ENCODE measurements at places on chromosomes 5 and 9. TPM values are rescaled to one million over a fixed set of nuclear protein-coding genes. Genes with fewer than 3 reads are reported as not detected.

- no peak for DNase-seq
These were observed 9.6 kb upstream of the TOR4A start for GRCh38 chr9:137267933-137268355.

TMOD1 gene
- polyA plus RNA-seq, result 160 TPM

GRCh38 chr5:148949841-148950470, 112.9 kb downstream of the SH3TC2 start:
- no peak for DNase-seq

GRCh38 chr9:35736201-35736633, 3.8 kb downstream of the CREB3 start:
- no peak for DNase-seq

PIK3R1 gene
- polyA plus RNA-seq, result 74.8 TPM

HEXB gene
- polyA plus RNA-seq, result 42.8 TPM

- no peak for DNase-seq
These were observed 441.9 kb downstream of the ARHGEF28 start for GRCh38 chr5:74067748-74068541.

SLC36A2 gene
- not detected for polyA plus RNA-seq

GRCh38 chr9:137303151-137303892, 1.3 kb upstream of the NRARP start:
- no peak for DNase-seq

DNA sequence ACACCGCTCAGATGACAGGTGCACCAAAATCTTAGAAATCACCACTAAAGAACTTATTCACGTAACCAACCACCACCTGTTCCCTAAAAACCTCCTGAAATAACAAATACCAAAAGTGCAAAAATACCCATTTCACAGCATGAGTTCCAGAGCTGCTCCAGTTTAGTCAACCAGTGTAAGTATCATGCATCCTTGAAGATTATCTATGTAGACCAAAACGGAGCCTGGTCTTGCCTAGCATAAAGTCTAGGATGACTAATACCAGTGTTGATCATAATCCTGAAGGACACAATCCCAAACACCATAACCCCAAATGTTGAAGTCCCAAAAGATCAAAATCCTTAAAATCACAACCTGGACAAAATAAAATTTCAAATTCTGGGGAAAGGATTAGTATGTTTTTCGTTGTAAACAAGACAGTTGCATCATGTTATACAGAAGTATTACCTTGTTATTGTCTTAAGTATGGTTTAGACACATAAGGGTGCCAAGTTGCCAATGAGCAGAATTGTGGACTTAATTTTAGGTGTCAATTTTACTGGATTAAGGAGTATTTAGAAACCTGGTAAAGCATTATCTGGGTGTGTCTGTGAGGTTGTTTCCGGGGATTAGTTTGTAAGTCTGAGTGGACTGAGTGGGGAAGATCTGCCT, 18.1 kb downstream of the VCP start:
- DNase-seq, result no peak

TMEM171 gene
- polyA plus RNA-seq, result 0.59 TPM

SLCO6A1 gene
- not detected for polyA plus RNA-seq

PCDHB8 gene
- 1.4 TPM for polyA plus RNA-seq

DNA sequence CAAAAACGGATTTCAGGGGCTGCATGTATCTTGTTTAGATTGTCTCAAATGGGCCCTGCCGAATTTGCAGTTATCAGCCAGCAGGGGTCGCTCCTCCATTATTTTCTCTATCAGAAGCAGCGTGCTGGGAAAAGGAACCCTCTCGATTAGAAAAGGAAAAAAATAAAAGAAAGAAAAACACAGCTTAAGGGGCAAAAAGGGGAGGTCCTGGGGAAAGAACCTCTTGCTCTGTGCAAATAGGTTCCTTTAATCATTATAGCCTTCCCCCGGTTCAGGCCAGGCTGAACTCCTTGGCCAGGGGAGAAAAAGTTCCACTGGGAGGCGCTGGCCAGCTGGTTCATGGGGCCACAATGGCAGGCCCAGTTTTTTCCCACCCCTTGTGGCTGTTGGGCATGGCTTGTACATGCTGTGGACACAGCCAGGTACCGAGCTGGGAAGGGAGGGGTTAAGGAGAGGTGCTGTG, 25.0 kb upstream of the CAPSL start:
- DNase-seq, result no peak

DNA sequence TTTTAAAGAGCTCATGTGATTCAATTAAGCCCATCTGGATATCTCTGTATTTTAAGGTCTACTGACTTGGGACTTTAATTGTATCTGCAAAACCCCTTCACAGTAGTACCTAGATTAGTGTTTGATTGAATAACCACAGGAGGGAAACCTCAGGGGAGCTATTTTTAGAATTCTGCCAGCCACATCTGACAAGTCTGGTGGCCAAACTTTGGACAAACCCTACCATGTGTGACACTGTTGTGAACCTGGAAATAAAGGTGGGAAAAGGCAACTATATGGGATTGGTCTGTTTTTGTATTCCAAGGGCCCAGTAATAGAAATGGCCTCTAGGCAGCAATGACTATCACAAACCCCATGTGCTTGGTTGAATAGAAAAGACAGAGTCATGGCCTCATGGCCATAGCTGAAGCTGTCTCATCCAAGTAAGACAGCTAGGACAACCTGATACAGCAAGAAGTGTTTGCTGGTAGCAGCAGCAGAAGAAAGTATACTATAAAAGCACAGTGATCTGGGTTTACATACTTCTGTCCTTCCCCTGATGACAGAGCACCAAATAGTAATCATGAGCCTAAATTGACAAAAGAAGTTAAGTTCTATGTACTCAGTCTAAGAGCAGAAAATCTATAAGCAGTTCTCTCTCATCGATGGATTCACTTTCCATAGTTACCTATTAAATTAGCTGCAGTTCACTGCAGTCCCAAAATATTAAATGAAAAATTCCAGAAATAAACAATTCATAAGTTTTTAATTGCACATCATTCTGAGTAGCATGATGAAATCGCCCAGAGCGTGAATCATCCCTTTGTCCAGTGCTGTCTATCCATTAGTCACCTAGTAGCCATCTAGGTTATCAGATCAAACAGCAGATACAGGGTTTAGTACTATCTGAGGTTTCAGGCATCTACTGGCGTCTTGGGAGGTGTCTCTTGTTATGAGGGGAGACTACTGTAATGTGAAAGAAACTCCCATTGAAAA, 189.8 kb downstream of the ARHGAP26 start:
- DNase-seq, result no peak

- no peak for DNase-seq
These were observed 10.9 kb upstream of the RHOBTB3 start for GRCh38 chr5:95720094-95720786.

GRCh38 chr5:3980156-3980555, 384.5 kb downstream of the IRX1 start:
- DNase-seq, result no peak

SLIT3 gene
- 11.0 TPM for polyA plus RNA-seq
